ENCODE measurements at places on chromosomes 2 and 18.

DNA sequence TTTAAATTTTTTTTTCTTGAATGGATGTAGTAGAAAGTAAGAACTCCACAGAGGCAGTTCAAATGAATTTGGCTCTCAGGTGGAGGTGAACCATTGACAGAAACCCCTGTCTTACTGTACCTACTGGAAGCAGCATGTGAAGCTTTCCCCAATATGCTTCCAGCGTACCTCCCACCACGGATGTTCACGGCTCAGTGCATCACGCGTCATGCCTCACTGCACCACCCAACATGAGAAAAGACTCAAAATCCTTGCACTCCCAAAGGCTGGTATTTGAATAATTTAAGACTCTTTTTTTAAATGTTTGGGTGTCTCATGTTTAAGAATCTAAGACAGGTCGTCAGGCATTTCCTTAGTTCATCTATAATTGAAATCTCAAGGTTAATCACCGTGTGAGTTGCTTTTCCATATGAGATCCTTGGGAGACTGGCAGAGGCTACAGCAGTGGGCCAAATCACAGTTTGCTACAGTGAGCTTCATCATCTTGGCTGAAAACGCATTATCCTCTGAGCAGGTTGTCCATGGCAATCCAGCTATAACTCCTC lies 846.4 kb downstream of the DCDC2C start:
- DNase-seq: no peak

DNA sequence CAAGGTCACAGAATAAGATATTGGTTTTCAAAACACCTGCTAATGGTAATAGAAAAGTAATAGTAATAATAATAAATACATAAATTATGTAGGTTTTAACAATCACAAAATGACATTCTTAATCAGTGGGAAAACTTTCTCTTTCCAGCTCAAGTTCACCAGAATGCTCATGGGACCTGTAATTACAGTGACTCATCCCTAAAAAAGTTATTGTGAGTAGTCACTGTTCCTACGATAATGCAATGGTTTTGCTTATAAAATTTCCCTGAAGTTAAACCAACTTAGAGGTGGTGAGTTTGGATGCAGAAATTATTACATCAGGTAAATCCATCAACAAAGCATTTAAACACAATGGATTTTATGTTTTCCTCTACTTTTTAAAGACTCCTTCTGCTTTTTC lies 502.3 kb downstream of the PID1 start:
- no peak for DNase-seq

GRCh38 chr2:200509235-200509611 lies 645 bp downstream of the KCTD18 start:
- DNase-seq: peak; percentile 6

DNA sequence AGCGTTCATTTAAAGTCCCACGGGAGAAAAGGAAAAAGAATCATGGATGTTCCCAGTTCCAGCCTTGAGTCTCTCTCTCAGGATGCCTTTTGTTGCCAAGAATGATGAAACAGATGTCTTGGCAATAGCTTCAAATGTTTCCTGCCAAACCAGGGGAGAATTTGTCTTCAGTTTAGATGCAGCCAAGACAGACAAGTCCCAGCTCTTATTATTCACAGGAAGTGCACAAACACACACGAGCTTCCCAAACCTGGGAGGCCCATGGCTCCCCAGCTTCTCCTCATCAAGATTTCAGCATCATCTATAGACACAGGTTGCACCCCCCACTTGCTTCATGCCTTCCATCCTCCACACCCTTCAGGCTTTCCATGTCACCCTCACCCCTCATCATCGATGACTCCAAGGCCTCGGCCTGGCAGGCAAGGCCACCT lies 45.9 kb downstream of the HS1BP3 start:
- no peak for DNase-seq

- DNase-seq: no peak
Observed at GRCh38 chr2:62382122-62382521, 123.9 kb downstream of the TMEM17 start.

DNA sequence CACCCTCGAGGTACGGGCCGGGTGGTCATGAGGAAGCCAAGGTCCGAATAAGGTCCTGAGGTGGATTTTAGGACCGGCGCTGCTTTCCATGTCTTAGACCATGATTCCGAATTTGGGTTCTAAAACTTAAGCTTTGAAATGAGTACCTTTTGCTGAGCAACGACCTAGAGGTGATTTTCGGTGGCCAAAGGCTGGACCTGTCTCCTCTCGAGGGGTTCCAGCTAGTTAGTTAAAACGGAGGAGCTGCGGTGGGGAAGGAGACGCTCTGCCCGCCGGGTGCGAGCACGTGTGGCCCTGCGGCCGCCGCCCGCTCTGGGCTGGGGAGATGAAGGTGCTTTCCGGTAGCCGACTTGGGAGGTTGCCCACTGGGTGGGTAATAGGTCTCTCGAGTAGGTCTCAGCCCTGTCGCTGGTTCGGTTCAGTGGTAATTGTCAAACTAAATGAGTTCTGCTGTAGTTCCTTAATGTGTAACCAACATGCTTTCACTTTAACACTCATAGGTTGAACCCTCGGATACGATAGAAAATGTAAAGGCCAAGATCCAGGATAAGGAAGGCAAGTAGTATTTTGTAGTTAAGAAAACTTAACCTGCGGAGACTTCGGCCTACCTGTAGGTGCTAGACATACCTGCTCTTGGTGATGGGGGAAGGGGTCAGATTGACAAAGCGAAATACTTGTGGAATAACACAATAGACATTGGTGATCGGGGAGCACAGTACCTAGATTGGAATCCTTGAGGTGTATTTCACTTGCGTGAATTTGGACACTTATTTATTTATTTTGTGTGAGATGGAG lies 572 bp downstream of the RPS27A start:
- no peak for DNase-seq

- DNase-seq: no peak
Observed at GRCh38 chr18:8786483-8787370, 81.4 kb downstream of the MTCL1 start.
